HCEC 1CT (cell line): ENCODE measurements at places on chromosomes 1 and 21.

DNA sequence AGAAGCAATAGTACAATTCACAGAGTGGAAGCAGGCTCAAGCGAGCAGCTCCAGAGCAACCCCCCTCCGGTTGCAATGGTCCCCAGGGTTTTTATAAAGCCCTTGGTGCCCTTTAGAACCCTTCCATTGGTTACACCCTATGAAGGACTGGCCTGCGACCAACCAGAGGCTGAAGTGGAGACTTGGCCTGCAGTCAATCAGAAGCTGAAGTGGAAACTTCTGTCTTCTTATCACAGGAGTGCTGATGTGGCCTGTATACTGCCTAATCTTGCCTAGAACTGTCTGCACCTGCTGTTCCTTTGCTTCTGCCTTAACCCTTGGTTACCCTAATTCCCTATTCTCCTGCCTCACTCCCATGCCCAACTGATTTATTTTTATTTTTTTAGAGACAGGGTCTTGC, 15.4 kb upstream of the FRRS1 start:
- DNase-seq, result no peak

GRCh38 chr1:81832573-81832972, 31.8 kb downstream of the ADGRL2 start:
- peak; percentile 20 for DNase-seq

GRCh38 chr1:185244015-185244747, 72.9 kb downstream of the IVNS1ABP start:
- DNase-seq, result peak; percentile 85

DNA sequence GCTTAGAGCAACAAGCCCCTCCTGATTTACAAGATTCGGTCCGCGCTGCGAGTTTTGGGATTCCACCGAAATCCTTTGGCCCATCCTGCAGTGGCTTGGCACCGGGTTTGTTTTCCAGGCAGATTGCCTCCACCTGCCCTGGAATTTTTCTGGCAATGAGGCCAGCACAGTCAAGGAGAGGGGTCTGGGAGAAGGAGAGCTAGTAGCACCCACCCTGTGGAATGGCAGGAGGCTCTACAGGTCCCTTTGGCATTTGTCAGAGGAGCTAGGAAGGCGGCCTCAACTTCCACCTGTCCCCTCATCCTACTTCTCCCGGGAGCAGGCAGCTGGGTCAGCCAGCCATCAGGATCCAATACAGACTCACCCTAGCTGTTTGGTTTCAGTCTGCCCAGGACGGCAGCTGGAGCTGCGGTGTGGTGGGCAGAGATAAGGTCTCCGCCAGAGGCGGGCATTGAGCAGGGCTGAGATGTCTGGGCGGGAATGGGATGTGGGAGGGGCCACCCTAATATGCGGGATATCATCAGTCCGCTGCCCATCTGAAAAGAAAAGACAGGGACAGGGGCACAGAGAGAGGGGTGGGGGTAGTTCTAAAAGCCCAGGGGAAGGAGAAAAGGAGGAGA, 37.8 kb upstream of the PRELP start:
- no peak for DNase-seq

- DNase-seq, result no peak
Observed at GRCh38 chr1:7745783-7746182, 25.3 kb upstream of the VAMP3 start.

- peak; percentile 74 for DNase-seq
Observed at GRCh38 chr1:186605762-186606350, 74.4 kb downstream of the PTGS2 start.

DNA sequence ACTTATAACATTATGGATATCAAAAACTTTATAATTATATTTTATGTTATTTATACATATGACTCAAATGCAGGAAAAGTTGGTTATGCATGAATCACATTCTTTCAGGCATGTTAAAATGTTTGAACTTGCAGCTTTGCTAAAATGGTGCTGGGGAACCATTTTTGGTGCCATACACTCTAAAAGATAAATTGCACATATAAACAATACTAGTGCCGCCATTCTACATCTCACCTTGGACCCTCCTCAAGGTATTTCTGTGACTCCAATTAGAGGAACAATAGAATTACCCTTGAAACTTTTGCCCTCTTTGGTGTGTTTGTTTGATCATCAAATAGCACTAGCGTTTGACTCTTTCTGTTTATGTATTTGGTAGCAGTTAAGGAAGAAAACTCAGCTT, 997 bp downstream of the PRKACB start:
- DNase-seq, result peak; percentile 15

- no peak for DNase-seq
Observed at GRCh38 chr21:35852820-35853219, 207.5 kb downstream of the SETD4 start.

DNA sequence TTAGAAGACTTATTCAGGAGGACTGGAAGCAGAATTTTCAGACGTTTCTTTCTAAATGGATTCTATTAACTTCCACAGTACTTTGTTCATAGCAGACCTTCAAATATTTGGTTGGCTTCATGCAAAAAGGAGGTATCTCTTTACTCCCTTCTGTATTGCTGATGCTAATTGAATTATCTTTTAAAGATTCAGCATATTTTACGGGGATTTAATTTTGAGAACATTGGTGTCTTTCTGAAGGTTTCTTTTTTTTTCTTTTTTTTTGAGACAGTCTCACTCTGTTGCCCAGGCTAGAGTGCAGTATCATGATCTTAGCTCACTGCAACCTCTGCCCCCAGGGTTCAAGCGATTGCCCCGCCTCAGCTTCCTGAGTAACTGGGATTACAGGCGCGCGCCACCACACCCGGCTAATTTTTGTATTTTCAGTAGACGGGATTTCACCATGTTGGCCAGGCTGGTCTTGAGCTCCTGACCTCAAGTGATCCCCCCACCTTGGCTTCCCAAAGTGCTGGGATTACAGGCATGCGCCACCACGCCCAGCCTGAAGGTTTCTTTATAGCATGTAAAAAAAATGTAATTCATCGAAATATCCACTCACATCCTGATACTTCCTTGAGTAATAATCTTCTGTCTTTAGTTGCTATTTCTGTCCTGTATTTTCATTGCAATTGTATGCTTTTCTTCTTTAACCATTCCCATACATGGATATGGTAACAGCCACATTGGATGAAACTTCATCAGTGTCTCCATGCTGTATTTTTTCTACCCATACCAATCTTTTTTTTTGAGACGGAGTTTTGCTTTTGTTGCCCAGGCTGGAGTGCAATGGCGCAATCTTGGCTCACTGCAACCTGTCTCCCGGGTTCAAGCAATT, 14.5 kb downstream of the CNST start:
- DNase-seq, result no peak

DNA sequence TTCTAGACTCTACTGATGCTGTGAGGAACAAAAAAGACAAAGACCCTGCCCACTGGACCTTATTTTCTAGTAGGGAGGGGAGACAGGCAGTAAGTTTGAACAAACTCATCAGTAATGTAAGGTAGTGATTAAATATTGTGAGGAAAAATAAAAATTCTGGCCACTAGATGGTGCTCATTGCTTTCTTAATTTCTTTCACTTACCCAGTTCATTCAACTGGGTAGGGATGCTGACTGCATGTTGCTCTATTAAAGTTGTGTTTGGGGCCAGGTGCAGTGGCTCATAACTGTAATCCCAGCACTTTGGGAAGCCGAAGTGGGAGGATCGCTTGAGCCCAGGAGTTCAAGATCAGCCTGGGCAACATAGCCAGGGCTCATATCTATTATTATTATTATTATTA, 6.3 kb upstream of the KYAT3 start:
- peak; percentile 51 for DNase-seq

DNA sequence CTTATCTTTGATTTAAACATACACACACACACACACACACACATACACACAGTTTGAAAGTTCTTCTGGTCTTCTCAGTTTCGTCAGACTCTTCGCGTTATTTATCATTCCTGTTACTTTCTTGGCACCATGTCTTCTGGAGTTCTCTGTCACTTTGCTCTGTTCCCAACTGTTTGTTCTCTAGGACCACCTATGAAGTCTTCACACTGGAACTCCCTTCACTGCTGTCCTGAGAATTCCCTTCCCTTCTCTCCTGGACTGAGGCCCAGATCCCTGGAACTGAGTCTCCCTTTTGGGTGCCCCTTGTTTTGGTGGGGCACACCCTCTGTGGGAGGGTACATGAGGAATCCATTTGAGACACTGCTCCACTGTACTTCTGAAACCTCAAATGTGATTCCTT, 30.5 kb downstream of the ALG14 start:
- peak; percentile 18 for DNase-seq

- no peak for DNase-seq
Observed at GRCh38 chr1:99851850-99852454, 1.8 kb downstream of the AGL start.

- DNase-seq, result peak; percentile 73
Observed at GRCh38 chr1:97348599-97349265, 572.1 kb downstream of the DPYD start.

DNA sequence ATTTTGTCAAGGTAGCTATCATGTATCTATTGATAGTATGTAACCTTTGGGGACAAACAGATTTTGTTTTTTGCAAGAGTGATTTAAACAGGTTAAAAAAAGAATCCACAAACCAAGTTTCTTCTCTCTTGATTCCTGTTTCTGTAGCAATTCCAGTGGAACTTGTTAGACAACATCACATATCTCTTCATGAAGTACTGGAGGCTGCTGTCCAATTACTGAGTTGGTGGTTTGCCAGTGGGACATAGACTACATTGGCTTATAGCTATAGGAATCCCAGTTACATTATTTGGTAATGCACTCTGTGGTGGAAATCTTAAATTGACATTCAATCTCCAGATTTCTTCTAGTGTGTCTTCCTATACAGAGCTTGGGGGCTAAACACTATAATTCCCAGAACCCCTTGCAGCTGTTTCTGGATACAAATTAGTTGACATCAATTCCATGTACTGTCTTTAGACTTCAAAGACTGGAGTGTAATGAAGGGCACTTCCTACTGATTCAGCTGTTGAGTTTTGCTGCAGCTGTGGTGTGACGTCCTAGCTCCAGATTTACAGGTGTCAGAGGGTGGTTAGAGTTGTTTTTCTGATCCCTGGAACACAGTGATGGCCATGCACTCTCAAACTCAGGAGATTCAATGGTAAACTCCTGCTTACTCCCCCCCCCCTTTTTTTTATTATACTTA, 29.4 kb upstream of the GCLM start:
- no peak for DNase-seq

DNA sequence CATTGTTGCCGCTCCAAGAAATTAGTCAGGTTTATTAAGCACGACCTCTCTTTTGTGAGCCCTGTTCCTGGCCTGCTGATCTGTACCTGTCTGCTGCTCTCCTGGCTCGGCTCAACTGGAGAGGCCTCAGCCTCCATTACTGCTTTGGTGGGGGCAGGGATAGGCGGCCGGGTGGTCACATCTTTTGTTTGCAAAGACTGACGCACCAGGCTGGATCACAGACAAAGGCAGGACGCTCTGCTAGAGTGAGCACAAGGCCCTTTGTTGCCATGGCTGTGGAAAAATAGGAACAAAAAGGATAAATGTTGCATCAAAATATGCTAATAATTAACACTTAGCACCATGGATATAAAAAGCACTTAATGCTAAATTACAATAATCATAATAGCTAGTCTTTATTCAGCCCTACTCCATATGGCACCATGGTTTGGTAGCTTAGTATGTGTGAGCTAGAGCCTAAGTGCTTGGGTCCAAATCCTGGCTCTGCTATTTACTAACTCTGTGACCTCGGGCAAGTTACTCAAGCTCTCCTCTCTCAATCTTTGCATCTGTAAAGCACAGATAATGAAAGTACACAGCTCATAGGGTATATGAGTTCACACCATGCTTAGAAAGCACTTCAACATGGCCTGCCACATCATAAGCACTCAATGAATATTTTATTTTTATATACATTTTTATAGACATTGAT, 28.9 kb upstream of the HPDL start:
- DNase-seq, result no peak

- DNase-seq, result no peak
Observed at GRCh38 chr1:88544195-88544594, 139.9 kb upstream of the PKN2 start.

DNA sequence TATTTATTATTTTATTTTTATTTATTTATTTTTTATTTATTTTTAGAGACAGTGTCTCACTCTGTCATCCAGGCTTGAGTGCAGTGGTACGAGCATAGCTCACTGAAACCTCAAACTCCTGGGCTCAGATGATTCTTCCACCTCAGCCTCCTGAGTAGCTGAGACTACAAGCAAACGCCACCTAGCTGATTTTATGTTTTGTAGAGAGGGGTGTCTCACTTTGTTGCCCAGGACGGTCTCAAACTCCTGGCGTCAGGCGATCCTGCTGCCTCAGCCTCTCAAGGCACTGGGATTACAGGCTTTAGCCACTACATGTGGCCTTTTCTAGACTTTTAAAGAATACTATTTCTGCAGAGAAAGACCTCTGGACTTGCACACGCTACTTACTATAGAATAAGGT, 61.3 kb upstream of the C1orf53 start:
- no peak for DNase-seq

- DNase-seq, result no peak
Observed at GRCh38 chr21:27817902-27818623, 851.2 kb upstream of the ADAMTS5 start.

GRCh38 chr21:21132390-21132789, 134.2 kb downstream of the NCAM2 start:
- no peak for DNase-seq

DNA sequence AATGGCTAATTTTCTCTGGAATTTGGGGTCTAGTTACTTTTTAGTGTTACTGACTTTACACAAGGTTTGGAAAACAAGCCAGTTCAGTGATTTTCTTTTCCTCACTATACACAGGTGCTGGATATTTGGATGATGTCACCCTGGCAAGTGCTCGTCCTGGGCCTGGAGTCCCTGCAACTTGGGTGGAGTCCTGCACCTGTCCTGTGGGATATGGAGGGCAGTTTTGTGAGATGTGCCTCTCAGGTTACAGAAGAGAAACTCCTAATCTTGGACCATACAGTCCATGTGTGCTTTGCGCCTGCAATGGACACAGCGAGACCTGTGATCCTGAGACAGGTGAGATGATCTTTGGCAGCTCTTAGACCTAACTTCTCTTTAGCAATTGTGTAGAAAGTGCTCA, 64.5 kb upstream of the LAMC2 start:
- no peak for DNase-seq

- DNase-seq, result no peak
Observed at GRCh38 chr1:21878840-21879478, 58.2 kb downstream of the HSPG2 start.

DNA sequence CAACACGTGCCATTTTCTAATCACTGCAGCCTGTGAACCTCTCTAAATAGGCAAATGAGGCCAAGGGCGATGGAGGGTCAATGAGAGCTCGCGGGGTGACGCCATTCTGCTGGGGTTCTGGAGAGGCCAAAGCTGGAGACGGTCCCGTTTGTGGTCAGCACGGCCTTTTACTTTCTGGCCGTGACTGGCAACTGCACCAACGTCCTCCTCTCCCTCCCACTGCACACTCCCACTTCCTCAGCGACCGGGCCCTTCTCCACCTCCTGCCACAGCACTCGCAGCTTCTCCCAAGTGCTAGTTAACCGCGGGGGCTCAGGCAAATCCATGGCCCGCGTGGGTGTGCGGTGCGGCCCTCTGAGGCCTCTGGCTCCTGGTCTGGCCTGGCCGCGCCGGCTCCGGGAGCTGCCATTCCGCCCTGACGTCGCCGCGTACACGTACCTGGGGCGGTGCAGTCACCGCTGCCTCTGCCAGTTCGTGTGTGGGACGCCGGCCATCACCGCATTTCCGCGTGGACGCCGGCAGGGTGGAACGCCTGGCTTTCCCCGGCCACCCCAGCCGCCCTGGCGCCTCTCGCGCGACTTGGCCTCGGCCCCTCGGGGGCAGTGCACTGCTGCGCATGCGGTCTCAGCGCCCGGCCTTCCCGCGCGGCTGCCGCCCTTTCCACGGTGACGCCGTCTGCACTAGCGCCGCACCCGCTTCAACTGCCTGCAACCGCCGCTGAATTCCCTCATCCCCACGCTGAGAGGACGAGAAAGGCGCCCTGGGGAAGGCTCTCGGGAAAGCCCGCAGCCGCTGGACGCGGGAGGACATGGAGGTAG, 18.2 kb downstream of the OR2C3 start:
- DNase-seq, result no peak

- DNase-seq, result peak; percentile 22
Observed at GRCh38 chr21:34517491-34518245, 5.7 kb upstream of the KCNE1 start.
